ENCODE measurements at places on chromosomes 5 and 9.

DNA sequence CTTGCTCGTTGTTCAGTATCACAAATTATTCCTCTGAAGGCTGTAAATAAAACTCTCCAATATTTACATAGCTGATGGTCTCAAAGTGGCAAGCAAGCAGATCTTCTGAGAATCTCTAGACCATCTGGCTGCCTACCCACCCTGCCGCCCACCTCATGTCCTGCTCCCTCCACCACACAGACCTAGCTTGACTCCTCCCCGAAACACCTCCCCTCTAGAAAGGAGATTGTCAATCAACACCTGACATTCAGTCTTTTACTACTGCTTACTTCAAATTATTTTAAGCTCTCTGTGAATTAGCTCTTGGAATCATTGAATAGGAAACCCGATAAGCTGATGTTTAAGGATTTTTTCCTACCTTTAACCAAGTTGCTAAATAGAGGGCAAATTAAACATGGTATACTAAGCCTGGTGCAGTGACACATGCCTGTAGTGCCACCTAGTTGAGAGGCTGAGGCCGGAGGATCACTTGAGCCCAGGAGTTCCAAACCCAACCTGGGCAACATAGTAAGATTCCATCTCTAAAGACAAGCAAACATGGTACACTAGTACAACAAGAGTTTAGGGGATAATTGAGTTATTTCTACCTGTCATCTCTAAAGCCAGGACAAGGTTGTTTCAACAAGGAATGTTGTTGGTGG is 10.9 kb upstream of the SOWAHA start:
- no peak for DNase-seq

DNA sequence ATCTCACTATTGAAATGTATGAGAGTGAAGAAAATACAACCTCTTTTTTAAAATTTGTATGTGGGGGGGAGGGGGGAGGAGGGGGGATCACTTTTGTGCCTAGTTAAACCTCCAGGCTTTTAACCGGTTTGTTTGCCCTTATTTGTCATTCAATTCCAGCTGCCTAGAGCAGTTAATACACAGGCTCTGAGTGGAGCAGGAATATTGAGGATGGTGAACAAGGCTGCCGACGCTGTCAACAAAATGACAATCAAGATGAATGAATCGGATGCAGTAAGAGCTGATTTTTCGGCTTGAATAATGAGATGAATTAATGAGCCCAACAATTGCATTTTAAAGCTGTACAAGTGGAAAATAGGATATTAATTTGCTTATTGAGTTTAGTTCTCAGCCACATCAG is 28.7 kb upstream of the SNX24 start:
- no peak for DNase-seq

DNA sequence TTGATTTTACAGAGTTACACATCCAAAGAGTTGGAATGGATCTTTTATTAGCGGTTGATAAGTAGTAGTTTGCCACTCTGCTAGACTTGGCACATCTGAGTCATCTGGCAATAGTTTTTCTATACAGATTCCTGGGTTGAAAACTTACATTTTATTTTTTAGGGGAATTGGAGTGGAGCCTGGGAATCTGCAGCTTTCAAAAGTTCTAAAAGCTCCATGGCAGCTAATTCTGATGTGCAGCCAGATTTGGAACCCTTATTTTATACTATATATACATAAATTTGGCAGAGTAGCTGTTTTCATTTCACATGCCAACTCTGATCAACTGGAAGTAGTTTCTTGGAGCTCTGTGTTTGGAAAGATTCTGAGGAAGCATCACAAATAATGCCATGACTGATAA is 715.5 kb downstream of the TLR4 start:
- no peak for DNase-seq

- no peak for DNase-seq
Observed at GRCh38 chr9:93129286-93129685, 4.8 kb downstream of the NINJ1 start.

DNA sequence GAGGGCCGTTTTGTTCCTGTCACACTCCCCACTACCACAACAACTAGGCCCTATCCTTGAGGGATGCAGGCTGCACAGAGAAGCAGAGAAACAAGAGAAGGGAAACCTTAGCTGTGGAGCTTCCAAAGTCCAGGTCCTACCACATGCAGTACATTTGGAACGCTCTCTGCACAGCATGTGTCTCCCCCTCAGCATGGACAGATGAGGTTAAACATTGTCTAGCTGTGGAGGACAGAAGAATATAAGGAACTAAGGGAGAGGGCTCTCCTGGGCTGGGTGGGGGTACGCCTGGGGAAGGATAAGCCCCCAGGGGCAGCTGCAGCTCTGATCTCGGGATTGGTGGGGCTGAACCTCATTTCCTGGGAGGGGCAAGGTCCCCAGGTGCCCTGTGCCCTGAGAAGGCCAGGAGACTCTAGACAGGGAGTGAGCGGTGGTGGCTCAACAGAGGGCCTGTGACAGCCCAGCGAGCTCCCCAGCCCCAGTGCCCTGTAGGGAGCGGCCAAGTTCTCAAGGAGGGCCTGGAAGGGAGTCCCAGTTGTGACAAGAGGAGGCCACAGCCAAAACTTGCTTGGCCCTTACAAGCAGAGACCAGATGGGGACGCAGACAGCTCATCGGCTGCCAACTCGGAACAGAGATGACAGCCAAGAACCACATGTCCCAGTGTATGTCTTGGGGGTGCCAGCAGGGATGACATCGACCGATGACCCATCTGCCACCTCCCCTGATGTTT is 30.1 kb downstream of the TSPAN17 start:
- DNase-seq, result no peak

DNA sequence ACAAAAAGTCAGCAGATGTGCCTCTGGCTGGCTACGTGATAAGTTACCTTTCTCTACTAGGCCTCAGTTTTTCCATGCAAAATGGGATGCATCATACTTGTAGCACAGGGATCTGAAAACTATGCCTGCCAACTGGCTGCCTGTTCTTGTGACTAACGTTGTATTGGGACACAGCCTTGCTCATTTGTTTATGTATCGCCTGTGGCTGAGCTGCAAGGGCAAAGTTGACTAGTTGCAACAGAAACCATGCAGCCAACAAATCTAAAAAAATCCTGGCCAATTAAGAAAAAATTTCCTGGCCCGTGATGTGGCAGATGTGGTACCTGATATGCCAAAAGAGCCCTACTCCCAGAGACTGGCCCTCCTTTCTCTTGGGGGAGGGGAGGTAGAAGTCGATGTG is 131.3 kb downstream of the SEC61B start:
- DNase-seq, result no peak

- DNase-seq, result no peak
Observed at GRCh38 chr9:129394061-129394885, 216.2 kb upstream of the IER5L start.

DNA sequence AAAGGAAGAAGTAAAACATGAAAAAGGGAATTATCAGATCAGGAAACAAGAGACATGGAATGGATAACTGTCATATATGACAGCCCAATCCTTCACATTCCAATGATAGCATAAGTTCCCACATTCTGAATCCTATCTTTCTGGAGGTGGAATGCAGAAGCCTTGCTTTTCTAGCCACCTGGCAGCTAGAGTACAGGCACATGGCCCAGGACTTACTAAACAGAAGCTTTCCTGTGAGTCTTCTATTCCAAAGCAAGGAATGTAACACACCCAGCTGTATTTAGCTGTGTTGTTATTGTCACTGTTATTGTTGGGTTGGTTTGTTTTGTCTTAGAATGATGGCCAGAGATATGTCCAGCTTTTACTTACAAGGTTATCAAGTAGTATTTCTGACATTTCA is 780.5 kb upstream of the ZNF608 start:
- no peak for DNase-seq

DNA sequence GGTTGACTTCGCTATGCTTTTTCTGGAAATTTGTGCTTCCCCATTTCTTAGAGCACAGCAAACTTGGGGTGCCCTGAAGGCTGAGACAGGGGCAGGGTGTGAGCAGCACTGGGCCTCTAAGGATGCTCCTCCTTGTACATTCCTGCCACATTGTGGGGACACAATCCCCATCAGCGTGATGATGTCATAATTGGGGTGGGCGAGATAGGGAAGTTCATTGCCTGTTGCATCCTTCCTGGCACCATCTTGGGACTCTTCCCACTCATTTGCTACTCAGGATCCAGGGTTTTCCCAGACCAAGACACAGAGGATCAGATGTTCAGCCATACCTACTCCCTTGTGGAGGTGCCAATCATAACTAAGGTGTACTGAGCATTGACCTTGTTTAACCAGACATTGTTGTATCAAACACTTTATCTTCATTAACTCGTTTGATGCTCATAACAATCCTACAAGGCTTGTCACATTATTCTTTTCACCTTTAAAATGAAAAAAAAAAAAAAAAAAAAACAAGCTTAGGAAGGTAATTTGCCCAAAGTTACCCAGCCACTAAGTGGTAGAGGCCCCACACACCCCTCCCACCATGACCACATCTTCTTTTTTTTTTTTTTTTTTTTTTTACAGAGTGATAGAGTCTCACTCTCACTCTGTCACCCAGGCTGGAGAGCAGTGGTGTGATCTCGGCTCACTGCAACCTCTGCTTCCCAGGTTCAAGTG is 87.6 kb downstream of the UGCG start:
- DNase-seq, result no peak

GRCh38 chr5:39608024-39608423 is 183.2 kb upstream of the DAB2 start:
- DNase-seq, result peak; percentile 70

- no peak for DNase-seq
Observed at GRCh38 chr5:176796411-176796810, 13.9 kb upstream of the UNC5A start.

DNA sequence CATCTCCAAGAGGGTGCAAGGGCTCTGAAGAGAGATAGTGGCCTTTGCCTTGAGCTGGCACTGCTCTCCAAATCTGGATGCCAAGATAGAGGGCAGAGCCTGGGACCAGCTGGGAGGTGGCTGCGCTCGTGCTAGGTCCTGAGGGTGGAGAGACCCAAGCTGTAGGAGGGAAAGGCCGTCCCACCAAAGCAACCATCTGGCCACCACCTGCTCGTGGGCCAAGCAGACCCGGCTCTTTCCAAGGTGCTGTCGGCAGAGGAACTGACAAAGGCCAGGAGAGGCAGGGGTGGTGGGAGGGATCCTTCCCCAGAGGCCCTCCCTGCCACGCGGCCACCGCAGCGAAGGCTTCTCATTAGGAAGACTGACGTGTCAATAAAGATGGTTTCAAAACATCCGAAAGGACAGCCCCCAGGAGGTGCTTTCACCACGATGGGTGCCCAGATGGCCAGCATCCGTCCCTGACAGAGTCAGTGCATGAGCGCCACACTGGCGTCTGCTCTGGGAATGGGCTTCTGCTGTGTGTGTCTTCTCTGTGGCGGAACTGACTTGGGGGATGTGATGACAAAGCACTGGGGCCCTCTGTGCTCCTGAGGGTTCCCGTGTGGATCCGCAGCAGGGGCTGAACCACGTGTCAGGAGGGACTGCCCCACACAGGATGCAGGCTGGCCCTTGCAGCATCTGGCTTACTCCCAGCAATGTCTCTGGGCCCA is 213.5 kb downstream of the FANCC start:
- DNase-seq, result no peak

GRCh38 chr9:101691657-101692056 is 46.8 kb downstream of the GRIN3A start:
- DNase-seq, result no peak

GRCh38 chr9:91155746-91156376 is 205.9 kb downstream of the AUH start:
- DNase-seq, result no peak

GRCh38 chr9:6852243-6852963 is 94.6 kb downstream of the KDM4C start:
- DNase-seq, result peak; percentile 83

DNA sequence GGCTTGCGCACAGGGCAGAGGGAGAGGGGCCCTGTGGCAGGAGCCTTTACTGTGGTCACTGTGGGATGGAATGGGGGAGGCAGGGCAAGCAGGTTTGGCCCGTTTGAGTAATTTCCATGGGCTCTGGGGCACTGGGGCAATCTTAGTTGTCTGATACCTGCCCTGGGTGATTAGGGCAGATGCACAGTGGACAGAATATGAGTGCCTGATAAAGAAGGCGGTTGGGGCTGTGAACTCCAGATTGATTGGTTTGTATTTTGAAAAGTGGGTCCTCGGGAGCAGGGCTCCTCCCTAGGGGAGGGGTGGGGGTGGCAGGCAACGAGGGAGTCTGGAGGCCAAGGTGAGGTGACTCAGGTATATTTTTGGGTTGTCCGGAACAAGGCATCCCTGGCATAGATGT is 247.5 kb downstream of the NSG2 start:
- no peak for DNase-seq

GRCh38 chr5:139171779-139172404 is 26.3 kb downstream of the SIL1 start:
- DNase-seq, result no peak

DNA sequence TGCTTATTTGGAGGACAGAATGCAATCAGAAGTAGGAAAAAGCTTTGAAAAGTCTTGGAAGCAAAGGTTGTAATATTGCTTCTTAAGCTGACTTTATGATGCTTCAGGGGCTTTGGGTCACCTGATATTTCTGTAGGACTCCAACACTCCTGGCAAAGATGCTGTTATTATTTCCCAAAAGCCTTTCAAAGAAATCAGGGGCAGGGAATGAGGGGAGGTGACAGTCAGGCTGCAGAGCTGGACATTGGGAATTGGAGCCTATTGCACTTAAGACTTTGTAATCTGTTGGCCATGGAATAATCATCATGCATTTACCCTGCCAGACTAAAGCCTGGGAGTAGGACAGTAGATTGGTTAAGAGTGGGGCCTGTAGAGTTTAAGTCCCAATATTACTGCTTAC is 168.3 kb upstream of the IL12B start:
- no peak for DNase-seq
